Activated CD4-positive, alpha-beta T cell treated with anti-CD3 and anti-CD28 coated beads, Interleukin-2, Interleukin-4, amounts not matched to agents 100 ng/mL and 50 ng/mL, durations not matched to agents 16 hours and 8 hours (primary cell): ENCODE measurements at places on chromosomes 12 and 14.

GRCh38 chr12:24102676-24103075 is 153.2 kb upstream of the SOX5 start:
- DNase-seq = no peak

GRCh38 chr12:91704446-91704845 is 441.2 kb downstream of the BTG1 start:
- DNase-seq = no peak

GRCh38 chr14:91349481-91350074 is 68.0 kb downstream of the CCDC88C start:
- peak; percentile 83 for DNase-seq

GRCh38 chr12:127268706-127269425 is 998.1 kb upstream of the TMEM132C start:
- no peak for DNase-seq

DNA sequence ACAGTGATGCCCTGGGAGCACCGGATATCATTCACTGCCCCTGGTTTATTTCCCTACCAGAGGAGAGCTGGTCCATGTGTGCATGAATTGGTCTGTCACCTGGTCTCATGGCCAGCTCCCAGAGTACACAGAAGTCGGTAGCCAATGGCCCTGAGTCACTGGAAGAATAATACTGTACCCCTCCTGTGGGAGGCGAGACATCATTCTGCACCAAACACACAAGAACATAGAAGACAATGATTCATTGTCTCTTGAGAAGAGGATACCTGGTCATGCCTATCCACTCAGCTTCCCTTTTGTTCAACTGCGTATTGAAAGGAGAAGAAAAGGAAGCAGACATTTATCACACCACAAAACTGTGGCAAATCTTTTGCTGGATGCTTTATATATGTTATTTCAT is 216.2 kb downstream of the DPF3 start:
- DNase-seq = no peak

- peak; percentile 60 for DNase-seq
Measured at GRCh38 chr12:122871851-122872780, 23.8 kb downstream of the VPS37B start.

DNA sequence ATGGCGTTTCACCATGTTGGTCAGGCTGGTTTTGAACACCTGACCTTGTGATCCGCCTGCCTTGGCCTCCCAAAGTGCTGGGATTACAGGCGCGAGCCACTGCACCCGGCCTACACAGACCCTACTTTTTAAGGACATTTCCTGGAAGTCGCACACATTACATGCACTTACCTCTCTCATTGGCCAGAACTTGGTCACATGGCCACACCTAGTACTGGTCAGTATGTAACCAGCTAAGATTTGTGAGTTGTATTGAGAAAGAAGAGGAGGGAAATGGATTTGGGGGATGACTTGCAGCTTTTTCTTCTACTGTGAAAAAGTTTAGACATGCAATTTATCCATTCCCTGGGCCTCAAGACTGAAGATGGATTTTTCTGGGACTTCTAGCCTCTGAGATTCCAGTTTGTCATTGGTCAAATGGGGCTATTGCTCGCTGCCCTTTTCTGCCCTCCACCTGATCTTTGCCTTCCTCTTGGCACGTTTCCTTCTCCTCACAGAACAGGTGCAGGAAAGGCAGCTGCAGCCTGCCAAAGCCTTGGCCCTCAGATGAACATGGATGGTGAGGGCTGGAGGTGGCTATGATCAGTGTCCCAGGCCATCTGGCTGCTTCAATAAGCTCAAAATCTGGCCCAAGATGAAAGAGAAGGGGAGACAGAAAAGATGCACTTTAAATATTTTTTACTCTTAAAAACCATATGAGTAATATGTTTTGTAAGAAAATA is 7.1 kb upstream of the ZDHHC22 start:
- no peak for DNase-seq

GRCh38 chr12:131367983-131368667 is 342.8 kb upstream of the SFSWAP start:
- DNase-seq = no peak

- peak; percentile 66 for DNase-seq
Measured at GRCh38 chr12:6336079-6336888, 5.6 kb downstream of the TNFRSF1A start.

DNA sequence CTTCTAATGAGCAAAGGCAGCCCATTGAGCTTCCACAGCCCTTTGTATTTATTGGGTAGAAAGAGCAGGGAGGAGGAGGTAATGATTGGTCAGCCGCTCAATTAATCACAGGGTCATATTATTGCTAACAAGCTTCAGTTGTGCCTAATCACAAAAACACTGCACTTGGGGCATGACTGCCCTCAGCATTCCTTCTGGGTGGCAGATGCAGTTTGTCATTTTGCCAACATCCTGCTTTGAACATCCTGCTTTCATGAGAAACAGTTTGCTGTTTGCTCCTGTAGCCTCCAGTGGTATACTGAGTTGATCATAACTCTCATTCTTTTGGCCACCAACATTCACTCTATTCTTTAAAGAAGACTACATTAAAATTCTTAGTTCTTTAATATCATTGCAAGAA is 462.9 kb upstream of the MIS18BP1 start:
- no peak for DNase-seq

GRCh38 chr14:86035882-86036281 is 505.9 kb downstream of the FLRT2 start:
- no peak for DNase-seq

DNA sequence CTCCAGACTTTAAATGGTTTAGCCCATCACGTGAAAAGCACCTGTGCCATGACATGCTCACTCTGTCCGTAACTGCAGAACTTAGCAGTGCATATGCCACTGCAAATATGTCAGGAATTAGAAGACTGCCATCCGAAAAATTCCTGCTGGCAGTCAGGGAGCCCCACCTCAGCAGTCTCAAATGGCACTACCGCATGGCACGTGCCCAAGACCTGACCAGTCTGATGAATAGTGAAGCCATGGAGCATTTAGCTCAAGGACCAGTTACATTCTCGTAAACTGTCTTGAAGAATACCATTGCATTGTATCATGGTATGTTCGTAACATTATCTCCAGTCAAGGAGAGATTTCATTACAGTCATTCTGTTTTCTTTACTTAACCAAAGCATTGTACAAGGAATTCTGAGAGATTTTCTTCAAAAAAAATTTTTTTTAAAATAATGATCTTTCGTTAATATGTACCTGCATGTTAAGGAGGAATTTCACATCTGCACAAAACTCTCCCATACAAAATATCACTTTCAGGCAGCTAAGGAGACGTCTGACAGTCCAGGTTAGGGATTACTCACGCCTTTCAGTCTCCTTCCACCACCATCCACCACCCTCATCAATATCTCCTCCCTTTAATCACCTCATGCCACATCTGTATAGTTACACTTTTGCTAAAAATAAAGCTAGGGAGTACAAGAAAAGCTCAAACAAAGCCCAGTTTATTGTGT is 138.5 kb downstream of the ANO2 start:
- DNase-seq = no peak

- DNase-seq = no peak
Measured at GRCh38 chr12:115147916-115148315, 463.9 kb upstream of the TBX3 start.

GRCh38 chr14:100767003-100767787 is 40.5 kb downstream of the DLK1 start:
- no peak for DNase-seq

GRCh38 chr12:94983321-94983720 is 20.2 kb downstream of the NDUFA12 start:
- no peak for DNase-seq

GRCh38 chr14:76322594-76323220 is 53.2 kb upstream of the ESRRB start:
- no peak for DNase-seq

- DNase-seq = no peak
Measured at GRCh38 chr12:25017336-25017735, 68.4 kb upstream of the BCAT1 start.

DNA sequence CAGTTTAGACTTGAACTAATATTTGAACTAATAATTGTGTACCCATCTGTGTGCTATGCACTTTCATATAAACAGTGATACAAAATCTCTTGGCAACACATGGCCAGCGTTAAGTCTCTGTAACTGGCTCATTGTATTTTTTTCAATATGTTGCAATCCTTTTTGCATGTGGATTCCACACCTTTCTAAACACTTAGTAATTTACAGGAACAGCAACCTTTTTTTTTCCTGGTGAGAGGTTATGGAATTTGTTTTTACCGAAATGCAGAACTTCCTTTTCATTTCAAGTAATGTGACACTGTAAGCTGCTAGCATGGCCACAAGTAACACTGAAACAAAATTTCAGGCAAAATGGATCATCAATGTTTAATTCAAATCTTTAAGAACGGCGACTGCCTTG is 45.4 kb upstream of the EPS8 start:
- no peak for DNase-seq

DNA sequence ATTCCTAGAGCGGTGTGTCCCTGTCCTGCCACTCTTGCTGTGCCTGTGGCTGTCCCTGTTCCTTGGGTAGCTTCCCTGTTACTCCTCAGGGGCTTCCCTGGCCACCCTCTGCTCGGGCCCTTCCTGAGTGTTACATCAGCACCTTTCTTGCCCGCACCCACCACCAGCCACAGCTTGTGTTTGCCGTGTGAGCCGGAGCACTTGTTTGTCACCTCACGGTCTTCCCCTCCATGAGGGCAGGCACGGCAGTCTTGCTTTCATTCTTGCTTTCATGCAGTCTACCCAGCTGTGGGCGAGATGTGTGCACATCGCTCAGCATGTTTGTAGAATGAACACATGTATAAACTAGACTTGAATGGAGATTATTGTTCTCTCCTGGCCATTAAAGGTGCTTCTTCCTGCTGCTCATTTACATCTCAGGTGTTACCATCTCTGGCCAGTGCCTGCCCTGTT is 42.0 kb downstream of the TRAF3 start:
- peak; percentile 84 for DNase-seq

GRCh38 chr12:62263966-62264365 is 3.8 kb downstream of the USP15 start:
- DNase-seq = no peak

- no peak for DNase-seq
Measured at GRCh38 chr12:127150028-127150427, 1116.9 kb upstream of the TMEM132C start.

DNA sequence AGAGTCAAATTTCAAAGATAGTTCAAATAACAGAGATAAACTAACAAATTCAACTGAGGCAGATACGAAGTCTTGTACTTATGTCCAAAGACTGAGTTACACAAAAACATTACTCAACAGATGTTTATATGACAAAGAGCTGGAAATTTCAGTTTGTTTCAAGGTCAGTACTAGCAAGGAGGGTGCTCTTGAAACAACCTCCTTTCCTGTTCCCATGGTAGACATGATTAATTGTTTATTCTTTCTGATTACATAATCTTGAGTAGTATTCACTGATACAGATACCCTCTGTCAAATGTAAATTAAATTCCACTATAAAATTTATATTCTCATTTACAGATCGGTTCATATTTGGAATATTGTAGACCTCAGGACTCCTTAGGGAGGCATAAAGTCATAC is 23.4 kb downstream of the TSPAN8 start:
- DNase-seq = no peak

DNA sequence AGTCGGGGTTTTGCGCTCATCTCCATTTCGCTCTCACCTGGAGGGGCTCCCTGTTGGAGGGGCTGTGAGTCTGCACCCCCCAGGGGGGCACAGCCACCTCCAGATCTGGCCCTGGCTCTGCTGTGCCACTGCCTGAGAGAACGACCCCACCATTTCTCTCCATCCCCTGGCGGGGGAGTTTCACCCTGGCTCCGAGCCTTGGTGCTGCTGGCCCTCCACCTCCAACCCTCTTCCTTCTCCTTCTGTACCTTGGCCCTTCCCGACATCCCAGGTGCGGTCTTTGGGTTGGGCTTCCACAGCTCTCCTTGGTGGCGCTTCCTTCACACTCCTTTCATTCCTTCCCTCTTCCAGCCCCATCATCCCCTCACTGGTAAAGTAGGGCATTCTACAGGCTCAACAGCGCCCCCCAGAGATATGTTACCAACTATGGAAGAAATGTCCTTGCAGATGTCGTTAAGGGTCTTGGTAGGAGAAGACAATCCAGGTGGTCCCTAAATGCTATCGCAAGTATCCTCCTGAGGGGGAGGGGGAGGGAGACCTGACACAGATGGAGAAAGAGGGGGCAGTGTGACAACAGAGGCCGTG is 16.3 kb downstream of the SERPINA1 start:
- no peak for DNase-seq

GRCh38 chr12:97650242-97650641 is 187.6 kb downstream of the RMST start:
- no peak for DNase-seq

- DNase-seq = peak; percentile 11
Measured at GRCh38 chr12:75476071-75476470, 4.5 kb upstream of the GLIPR1 start.

DNA sequence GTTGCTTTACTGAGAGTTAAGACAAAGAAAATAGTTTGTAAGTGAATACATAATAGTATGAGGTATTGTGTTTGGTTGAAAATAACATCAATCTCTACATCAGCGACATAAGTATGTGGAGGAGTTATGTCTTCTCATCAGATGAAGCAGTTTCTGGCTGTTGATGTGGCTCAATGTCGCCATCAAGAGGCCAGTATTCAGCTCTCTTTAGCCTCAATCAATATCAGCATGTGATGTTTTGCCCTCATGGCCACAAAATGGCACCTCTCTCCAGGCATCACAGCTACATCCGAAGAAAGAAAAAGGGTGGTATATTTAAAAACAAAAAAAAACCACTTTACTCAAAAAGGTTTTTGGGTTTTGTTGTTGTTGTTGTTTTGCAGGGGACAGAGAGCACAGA is 302.3 kb upstream of the TMEM132C start:
- peak; percentile 6 for DNase-seq

- no peak for DNase-seq
Measured at GRCh38 chr12:24911271-24911791, 37.6 kb downstream of the BCAT1 start.

DNA sequence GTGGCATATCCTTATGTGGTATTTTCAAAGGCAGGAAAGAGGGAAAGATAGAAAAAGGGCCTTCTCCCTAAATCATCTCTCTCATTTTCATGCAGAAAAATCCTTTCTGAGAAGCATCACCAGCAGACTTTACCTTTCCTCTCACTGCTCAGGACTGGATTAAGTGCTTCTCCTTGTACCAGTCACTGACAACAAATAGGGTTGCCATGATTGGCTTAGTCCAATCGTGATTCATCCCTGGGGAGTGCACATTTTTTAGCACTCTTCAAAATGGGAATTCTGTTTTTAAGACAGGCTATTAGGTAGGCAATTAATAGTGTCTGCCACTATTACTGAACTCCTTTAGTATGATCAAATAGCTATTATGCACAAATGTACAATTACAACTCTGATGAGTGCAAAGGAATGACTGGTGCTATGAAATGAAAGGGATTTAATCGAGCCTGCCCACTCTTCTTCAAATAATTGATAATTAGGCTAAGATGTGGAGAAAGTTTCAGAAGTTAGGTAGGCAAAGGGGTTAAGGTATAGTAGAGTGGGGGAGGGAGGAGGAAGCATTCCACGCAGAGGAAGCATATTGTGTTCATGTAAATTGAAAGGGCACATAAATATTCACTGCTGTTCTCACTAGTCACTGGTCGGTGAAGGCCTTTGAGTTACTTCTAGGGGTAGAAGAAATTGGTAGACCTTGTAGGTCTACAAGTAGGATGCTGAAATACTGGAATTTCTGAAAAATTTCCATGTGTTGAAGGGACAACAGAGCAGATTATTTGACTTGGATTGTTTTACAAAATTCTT is 84.0 kb downstream of the MSRB3 start:
- no peak for DNase-seq
